ENCODE measurements at places on chromosomes 5 and 9.

GRCh38 chr9:81791076-81791475, 101.7 kb upstream of the TLE1 start:
- DNase-seq, result no peak

GRCh38 chr5:77970891-77971290, 194.8 kb upstream of the TBCA start:
- DNase-seq, result no peak

GRCh38 chr5:1297243-1297642, 2.4 kb upstream of the TERT start:
- no peak for DNase-seq

- no peak for DNase-seq
Measured at GRCh38 chr9:19649336-19650041, 139.3 kb downstream of the SLC24A2 start.

DNA sequence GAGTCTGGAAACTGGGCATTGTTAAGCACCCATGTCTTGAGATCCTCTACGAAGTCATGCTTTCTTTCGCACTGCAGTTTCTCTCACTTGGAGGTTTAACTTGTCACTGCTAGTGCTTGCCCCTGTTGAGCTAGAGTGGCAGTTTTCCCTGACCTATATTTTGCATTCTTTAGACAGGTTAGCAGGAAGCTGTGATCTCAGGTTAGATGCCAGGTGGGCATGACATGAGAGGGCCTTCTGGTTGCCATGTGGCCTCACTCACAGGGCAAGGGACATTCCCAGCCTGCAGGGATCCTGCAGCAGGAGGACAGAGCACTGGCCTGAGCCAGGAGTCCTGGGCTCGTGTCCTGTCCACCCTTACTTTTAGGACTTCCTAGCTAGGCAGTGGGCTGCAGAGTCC, 28.6 kb downstream of the SLC36A1 start:
- no peak for DNase-seq

DNA sequence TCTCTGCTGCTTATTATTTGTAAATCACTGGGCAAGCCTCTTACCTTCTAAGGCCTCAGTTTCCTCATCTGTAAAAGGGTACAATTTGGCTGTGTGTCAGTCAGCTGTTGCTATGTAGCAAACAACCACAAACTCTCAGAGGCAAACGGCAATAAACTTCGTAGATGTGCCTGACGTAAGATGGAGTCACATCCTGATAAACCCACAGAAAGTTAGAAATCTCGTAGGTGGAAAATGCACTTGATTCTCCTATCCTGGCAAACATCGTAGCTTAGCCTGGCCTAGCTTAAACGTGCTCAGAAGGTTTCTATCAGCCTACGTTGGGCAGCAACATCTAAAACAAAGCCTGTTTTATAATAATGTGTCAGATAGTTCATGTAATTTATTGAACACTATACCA, 35.0 kb upstream of the UNC5A start:
- no peak for DNase-seq

DNA sequence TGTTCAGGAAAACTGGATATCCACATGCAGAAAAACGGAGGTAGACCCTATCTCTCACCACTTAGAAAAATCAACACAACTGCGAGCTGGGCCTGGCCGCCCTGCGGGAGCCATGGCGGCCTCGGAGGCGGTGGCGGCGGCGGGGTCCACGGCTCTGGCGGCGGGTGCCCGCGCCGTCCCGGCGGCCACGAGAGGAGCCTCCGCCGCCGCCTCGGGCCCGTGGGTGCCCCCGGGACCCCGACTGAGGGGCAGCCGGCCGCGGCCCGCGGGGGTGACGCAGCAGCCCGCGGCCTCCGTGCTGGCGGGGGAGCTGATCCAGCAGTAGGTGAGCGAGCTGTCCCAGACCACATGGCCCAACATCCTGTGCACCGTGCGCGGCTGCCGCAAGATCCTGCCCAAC, 25.3 kb downstream of the FANCC start:
- no peak for DNase-seq

- no peak for DNase-seq
Measured at GRCh38 chr9:14323083-14323971, 9.4 kb upstream of the NFIB start.

DNA sequence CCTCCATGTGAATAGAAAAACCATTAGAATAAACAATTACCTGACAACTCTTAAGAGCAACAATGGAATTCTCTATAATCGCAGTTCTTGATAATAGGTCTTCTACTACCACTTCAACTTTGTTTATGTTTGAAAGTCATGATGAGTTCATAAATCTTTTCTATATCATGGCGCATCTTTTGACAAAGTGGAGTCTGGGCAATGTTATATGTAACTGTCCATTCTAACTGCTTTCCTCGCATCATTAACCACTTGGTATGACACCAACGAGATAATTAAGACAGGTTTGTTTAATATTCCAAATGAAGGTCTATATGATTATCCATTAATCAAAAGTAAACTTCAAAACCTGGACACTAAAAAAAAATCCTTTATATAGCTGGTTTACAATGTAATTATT, 272.0 kb downstream of the DENND1A start:
- DNase-seq, result no peak

- no peak for DNase-seq
Measured at GRCh38 chr9:104906441-104907277, 21.3 kb downstream of the ABCA1 start.

DNA sequence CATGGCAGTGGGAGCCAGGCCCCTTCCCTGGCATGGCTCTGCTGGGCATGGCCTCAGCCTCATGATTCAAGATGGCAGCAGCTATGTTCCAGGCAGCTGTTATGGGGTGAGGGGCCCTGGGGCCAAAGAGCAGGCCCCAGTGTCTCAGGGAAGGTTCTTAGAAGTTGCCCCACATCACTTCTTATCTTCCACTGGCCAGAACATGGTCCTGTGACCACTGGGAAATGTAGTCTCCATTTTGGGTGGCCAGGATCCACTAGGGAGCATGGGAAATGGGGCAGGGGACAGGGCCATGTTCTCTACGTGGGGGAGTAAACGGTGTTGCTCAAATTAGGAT, 18.3 kb downstream of the SUSD3 start:
- DNase-seq, result no peak

DNA sequence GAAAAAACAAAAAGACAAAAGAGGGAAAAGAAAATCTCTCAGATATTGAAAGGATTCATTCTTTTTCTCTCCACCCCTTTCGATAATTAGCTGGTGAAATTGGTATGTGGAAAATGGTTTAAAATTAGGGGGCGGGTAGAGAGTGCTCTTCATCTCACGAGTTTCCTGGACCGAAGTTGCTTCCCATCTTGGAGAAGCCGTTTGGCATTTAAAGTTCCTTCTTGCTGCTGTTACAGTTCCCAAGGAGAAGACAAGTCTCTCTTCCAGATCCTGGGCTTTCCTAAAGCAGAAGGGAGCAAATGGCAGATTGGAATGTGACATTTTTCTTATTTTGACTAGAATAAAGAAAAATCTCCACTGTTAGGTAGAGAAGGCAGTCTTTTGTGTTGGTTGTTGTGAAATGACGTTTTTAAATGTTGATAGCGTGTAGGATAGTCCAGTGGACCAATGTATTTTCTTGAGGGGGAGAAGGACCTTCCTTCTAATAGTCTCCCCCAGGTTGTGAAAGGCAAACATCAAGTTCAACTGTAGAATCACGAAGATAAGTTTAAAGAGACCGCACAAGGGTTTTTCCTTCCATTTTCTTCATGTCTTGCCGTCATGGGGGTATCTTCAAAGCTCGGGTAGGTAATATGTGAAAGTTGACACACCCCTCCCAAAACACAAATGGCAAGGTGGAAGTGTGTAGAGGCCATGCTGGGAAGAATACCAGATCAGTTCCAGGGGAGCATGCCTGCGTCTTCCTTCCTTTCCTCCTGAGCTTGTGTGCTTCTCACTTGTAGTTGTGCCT, 77.5 kb downstream of the EHMT1 start:
- no peak for DNase-seq

DNA sequence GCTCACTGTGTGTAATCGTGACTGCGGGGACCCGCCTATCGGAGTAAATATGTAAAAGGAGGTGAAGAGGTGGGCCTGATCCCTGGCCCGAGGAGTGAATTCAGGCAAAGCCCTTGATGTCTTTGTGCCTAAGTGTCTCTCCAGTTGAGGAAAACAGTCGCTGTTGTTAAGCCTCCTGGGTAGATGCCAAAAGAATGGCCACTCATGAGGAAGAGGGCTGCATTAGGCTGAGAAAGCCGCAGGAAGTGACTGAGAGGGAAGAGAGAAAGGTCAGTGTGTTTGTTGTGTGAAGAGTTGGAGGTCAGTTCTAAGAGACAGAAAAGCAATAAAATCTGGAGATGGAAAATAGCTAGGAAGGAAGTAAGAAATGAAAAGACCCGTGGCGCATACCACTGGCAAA, 35.8 kb upstream of the PIP5K1B start:
- no peak for DNase-seq

DNA sequence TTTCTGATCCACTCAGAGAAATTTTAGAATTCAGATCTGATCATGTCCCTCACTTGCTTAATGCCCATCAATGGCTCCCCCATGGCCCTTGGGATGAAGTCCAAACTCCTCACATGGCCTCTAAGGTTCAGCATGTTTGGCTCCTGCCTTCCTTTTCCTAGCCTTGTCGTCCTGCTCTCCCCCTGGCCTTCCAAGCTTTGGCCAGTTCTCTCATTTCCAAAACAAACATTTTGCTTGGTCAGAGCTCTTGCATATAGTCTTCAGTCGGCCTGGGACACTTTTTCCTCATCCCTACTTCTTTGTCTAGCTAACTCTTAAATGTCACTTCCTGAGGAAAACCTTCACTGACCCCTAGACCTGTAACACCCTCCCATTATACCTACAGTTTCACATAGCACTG, 37.1 kb upstream of the PPP3R2 start:
- DNase-seq, result no peak

GRCh38 chr5:56358703-56359681, 125.9 kb upstream of the ANKRD55 start:
- no peak for DNase-seq

GRCh38 chr9:18796696-18797270, 236.2 kb downstream of the SAXO1 start:
- DNase-seq, result no peak

- DNase-seq, result no peak
Measured at GRCh38 chr5:103021314-103021713, 98.6 kb downstream of the GIN1 start.

- DNase-seq, result no peak
Measured at GRCh38 chr5:10333154-10334006, 20.1 kb upstream of the MARCHF6 start.

- DNase-seq, result no peak
Measured at GRCh38 chr5:401146-402034, 41.6 kb upstream of the EXOC3 start.

DNA sequence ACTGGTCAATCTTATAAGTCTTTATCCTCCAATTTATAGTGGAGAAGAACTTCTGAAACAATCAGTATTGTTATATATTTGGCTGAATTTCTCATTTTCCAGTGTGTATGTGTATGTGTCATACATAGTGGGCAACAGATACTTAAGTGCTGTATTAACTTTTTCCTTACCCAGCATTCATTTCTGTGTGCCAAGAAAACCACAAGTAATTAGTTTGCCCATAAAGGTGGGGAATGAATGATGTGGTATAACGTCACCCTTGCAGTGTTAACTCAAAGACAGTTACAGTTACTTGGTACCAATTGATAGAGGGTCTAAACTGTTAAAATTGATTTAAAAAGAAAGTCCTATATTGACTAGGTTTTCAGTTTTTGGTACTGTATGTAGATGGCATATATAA, 2.0 kb downstream of the OGN start:
- no peak for DNase-seq

GRCh38 chr5:68711293-68712200, 382.3 kb upstream of the SLC30A5 start:
- peak; percentile 46 for DNase-seq

- DNase-seq, result no peak
Measured at GRCh38 chr5:91898898-91899297, 515.8 kb upstream of the ARRDC3 start.

DNA sequence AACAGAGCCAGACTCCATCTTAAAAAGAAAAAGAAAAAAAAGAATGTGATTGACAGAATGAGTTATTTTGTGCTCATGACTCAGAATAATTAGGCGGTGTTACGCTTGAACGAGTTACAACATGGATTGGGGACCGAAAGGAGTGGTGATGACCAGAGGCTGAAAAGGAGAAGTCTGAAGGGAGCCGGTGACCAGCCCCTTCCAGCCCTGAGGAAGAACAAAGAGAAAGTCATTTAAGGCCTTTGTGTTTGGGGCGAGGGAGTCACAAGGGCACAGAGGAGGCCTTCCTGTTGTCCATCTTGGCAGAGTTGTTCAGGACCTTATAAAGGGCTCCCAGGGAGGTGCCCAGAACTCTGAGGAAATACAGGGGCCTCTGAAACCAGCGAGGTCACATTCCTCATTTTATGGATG, 131.6 kb downstream of the GOLPH3 start:
- DNase-seq, result no peak

DNA sequence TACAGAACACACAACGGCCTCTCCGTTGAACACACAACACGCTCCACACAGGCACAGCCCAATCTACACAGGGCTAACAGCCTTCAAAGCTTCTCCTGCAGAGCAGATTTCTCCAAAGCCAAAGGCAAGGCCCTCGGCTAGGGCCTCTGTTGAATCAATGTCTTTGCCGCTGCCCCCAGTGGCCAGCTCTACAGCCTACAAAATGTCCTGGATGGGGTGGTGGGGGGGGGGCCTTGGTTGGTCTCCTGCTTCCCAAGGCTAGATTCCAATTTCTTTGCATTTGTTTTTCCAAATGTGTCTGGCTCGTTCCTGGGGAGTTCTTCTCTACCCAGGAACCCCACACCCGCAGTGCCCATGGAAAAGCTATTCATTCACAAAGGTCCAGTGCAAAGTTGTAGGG, 167.2 kb downstream of the PAX5 start:
- no peak for DNase-seq

DNA sequence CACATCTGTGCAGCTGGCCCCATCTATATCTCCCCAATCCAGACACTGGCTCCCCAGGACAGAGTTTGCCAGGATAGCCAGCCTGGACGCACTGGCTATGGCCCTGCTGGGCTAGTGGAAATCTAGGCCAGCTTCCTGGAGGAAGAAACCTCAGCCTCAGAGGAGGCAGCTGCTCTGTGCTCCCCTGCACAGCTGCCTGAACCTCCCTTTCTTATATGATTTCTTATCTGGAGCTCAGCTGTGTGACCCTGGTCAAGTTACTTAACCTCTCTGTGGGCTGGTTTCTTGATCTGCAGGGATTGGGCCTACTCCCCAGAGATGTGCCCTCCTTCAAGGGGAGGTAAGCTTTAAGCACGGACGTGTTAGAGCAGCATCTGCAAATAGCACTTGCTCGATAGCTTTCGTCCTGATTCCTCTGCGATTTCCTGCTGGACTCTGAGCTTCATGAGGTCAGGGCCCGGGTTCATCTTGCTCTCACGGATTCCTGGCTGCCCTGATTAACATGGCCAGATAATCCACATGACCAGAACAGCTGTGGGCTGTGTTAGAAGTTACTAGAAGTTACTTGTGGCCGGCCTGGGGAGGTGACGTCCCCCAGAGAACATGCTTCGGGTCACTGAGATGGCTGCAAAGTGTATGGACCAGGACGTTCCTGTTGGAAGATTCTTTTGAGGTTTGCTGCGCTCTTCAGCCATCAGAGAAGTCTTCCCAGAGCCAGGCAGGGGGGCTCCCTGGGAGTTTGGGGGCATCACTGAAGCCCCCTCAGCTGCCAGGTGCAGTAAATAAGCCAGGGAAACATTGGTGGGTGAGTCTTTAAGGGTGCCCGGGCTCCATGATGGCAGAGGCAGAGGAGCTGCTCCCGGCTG, 14.5 kb downstream of the C9orf50 start:
- no peak for DNase-seq
